Anterior cingulate cortex (tissue), 58 donors: ENCODE measurements at places on chromosomes 6 and 20.
A peak's percentile ranks its signal among the peaks of the same experiment; 100 is the strongest.

DNA sequence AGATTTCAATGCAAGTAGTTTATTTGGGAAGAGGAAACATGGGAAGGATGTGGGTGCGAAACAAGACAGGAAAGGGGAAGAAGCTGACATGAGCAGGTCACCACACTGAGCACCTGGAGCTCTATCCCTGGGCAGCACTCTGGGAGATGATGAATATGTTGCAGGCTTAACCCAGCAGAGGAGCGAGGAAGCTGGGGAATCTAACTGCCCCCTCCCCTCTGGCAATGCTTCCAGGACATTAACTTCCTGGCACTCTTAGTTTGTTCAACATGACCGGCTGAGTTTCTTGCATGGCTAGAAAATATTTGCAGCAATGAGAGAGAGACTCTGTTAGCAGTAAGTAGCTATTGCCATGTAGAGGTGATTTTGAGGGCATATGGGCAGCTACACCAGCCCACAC, 4.9 kb upstream of the ADA start:
- no peak for DNase-seq

DNA sequence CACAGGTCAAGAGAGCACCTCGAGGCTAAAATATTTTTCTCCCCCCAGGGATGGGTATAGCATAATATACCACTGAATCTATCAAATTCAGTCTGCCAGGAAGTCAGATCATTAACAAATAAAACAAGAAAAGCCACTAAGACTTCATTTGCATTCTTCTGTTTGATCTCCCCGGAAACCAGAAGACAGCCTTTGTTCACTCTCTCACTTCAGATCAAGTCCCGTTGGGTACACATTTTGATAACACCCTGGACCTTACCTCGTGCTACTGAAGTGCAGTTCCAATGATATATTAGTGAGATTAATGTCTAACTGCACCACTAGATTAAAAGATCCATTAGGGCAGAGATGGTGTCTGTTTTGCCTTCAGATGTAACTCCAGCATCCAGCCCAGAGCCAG, 157.7 kb upstream of the B3GAT2 start:
- no peak for DNase-seq

DNA sequence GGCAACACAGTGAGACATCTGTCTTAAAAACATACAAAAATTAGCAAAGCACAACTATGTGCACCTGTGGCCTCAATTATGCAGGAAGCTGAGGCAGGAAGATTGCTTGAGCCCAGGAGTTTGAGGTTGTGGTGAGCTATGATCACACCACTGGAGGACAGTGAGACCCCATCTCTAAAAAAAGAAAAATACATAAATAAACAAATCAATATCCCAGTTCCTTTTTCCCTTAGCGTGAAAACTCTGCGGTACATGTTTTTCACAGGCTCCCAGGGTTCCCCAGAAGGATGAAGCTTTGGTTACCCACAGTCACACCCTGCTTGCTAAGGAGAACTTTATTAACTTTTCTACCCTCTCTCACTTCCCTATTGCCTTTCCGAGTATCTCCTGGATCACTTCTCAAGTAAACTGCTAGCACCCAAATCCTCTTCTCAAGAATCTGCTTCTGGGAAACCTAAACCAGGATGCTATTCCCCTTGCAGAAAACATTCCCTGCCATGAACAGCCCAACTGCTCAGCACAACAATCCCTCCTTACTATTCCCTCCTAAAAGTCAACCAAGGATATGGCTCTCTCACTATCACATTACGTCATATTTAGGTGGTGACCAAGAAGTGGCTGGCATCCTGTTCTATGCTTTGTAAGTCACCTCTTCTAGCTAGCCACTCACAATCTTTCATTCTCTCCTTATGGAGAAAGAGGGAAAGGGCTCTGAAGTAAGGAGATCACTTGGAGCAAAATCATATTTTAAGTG, 122.4 kb downstream of the IPCEF1 start:
- DNase-seq, result no peak

GRCh38 chr20:44125332-44126127, 61.5 kb downstream of the JPH2 start:
- DNase-seq, result no peak

DNA sequence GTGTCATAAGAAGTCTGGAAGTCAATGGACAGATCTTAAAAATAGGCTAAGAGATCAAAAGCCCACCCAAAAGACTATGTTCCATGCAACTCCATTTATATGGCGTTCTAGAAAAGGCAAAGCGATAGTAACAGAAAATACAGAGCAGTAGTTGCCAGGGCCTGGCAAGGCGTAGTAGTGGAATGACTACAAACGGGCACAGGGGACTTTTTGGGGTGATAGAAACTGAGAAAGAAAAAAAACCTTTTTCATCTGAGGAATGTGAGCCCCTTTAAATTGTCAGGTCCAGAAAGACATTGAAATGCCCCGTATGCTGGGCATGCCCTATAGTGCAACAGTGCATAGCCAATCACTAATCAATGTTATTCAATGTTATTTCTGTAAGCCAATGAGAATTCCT, 47.2 kb upstream of the FAM50B start:
- no peak for DNase-seq

DNA sequence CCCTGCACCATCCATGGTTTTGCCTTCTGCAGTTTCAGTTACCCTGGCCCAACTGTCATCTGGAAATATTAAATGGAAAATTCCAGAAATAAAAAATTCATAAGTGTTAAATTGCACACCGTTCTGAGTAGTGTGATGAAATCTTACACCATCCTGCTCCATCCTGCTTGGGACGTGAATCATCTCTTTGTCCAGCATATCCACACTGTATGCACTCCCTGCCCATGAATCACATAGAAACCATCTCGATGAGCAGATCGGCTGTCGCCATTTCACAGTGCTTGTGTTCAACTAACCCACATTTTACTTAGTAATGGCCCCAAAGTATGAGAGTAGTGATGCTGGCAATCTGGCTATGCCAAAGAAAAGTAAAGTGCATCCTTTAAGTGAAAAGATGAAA, 105.9 kb upstream of the ID4 start:
- no peak for DNase-seq

DNA sequence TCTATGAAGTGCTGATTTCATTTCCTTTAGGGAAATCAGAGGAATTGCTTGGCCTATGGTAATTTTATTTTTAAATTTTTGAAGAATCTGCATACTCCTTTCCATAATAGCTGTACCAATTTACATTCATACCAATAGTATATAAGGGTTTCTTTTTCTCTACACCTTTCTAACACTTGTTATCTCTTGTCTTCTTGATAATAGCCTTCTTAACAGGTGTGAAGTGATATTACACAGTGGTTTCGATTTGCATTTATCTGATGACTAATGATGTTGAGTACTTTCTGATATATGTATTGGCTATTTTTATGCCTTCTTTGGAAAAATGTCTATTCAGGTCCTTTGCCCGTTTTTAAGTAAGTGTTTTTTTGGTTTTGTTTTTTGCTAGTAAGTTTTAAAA, 40.8 kb downstream of the SMAP1 start:
- no peak for DNase-seq

GRCh38 chr6:90462102-90462501, 124.8 kb downstream of the MAP3K7 start:
- DNase-seq, result no peak

GRCh38 chr20:59600472-59600871, 3.9 kb upstream of the PHACTR3 start:
- no peak for DNase-seq

DNA sequence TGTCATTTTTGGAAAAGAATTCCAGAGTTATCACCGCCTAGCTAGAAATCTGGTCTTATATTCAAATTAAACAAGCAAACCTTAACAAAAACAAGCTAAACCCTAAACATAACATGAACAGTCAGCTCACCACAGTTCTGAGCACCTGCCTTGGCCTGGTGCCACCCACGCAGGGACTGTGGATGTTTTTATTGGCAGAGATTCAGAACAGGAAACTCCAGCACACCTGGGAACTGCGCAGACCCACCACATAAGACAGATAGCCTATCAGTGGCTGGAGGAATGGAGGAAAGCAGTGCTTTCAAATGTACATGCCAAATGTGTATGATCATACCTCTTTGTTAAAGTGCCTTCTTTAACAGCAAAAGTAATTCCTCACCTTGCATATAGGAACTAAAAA, 8.9 kb downstream of the SLC16A10 start:
- DNase-seq, result no peak

DNA sequence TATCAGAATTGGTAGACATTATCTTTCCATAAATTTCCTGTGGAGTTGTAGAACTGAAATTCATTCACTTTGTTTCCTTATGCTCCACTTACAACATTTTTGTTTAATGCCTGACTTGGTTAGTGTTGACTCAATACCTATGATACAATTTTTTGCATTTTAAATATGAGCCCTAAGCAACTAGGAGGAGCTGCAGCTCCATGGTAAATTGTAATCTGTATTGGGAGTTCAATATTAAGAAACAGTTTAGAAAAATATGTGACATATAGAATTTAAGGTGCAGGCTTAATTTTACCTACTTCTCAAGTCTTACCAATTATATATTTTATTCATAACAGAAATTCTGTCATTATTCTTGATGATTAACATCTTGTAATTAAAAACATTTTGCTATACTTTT, 868.3 kb downstream of the EYS start:
- no peak for DNase-seq

DNA sequence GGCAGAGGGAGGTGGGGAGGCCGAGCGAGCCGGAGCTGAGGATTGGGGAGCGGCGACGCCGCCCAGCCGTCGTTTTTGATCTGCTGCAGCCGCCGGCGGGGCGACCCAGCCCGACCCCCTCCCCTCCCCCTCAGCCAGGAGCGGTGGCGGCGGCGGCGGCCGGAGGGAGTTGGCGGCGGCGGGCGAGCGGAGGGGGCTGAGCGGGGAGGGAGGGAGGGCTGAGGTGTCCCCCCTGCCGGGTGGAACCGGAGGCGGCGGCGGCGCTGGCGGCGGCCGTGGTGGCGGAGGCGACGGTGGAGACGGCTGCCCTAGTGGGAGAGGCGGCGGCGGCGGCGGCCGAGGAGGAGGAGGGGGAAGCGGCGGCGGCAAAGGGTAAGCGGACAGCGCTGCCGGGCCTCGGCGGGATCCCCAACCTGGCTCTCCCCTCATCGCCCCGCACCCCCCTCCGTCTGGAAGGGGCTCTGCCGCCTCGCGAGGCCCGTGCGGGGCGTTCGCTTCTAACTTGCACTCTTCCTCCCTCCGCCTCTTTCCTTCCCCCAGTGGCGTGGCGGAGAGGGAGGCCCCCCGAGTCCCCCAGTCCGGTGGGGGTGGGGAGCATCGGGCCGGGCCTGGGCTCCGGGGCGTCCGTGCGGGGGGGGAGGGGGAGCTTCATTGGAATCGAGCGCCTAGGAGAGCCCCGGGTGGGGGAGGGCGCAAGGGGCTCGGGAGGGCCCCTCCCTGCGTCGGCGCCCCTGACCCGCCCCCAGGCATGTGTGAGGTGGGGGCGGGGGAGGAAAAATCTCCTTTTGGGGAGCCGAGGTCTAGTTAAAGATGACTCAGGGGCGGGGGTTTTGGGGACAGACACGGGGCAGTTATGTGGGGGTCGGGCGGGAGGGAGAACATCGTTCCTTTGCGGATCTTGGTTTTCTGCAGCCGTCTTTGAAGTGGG, at the start of gene TAB2:
Gene TAB2 (plus strand): TSS at position 69 of the 928 bp plus-strand sequence. CDS start 52,286 bp downstream, outside the sequence.
- peak; percentile 43 for DNase-seq

DNA sequence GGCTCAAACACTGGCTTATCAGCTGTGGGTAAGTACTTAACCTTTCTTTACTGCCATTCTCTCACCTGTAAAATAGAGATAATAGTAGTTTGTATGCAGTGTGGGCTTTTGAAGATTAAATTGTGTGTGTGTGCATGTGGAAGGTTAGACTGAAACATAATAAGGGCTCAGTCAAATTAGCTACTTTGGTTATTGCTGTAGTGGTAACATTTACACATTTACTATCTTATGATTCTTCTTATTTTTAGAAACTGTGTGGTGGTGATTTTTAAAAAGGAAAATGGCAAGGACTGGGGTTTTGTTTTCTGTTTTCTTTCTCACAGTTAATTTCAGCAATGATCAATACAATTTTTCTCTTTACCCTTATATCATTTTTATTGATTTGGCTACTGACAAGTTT, 206.9 kb downstream of the NKAIN2 start:
- no peak for DNase-seq

GRCh38 chr6:96235927-96236326, 220.2 kb downstream of the FUT9 start:
- DNase-seq, result no peak

- no peak for DNase-seq
Observed at GRCh38 chr6:27332692-27333641, 20.9 kb upstream of the POM121L2 start.

DNA sequence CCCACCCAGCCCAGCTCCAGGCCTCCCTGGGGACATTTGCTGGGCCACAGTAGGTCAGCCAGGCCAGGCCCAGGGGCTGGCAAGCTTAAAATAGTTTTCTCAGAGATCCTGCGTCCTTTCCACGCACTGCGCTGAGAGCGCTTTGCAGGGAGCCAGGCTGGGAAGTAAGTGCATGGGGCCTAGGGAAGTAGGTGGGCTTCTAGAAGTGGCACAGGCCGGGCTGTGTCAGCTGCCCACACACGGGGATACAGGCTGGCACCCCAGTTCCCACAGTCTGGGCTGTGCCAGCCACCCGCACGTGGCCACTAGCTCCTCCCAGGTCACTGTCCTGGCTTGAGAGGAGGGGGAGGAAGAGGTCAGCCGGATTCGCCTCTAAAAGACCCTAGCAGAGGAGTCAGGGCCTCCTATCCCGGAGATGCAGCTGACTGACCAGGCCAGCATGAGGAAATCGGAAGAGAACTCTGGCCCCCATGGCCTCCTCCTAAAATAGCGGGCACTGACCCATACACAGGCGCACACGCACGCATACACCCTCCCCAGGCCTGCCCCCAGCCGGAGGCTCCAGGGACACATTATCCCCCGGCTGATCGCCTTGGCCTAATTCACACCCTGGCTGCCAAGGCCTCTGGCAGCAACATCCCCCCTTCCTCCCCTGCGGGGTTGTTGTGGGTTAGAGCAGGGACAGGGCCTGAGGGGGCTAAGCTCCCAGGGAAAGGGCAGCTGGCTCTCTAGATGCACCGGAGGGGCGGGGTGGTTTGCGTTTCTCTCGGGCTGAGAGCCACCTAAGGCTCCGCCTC, 5.4 kb downstream of the SLCO4A1 start:
- no peak for DNase-seq

DNA sequence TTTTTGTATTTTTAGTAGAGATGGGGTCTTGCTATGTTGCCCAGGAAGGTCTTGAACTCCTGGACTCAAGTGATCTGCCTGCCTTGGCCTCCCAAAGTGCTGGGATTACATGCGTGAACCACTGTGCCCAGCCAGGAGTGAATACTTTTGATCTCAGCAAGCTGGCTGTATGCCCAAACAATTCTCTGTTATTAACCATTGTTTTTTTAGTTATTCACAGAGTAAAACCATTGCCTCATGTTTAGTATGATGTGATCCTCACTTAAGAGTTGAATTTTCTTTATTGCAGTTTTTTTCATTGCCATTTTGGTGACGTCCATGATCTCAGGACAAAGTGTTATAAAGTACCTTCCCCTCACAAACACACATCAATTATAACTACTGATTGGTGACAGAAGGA, 14.8 kb downstream of the C6orf141 start:
- DNase-seq, result no peak

DNA sequence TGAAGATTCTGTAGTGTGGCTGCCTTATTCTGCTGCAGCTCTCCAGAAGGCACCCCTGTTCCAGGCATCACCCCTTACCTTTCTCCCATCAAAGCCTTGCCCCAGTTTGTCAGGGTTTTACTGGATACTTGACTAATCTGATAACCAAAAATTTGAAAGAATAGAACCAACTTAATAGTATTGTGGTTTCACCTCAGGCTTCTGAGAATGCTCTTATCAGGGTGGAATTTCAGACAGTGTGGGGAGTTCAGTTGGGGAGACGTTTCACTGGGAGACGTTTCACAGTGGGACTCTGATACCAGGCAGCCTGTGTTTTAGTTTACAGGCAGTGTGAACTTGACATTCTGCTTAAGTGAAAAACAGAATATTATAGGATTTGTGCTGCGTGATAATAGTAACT, 50.5 kb downstream of the SCAND1 start:
- DNase-seq, result no peak
